ENCODE measurements at places on chromosomes 11 and 22. TPM values are rescaled to one million over a fixed set of nuclear protein-coding genes. Genes with fewer than 3 reads are reported as not detected.

- H3K4me3 ChIP-seq: no peak overlapping the region
- H3K27ac ChIP-seq: no peak overlapping the region
- H3K36me3 ChIP-seq: peaks cover 2% of the 10 kb centered on the region
Measured at GRCh38 chr11:10044618-10045017, 249.4 kb downstream of the SBF2 start.

The RELT gene
- 22.0 TPM for total RNA-seq

DNA sequence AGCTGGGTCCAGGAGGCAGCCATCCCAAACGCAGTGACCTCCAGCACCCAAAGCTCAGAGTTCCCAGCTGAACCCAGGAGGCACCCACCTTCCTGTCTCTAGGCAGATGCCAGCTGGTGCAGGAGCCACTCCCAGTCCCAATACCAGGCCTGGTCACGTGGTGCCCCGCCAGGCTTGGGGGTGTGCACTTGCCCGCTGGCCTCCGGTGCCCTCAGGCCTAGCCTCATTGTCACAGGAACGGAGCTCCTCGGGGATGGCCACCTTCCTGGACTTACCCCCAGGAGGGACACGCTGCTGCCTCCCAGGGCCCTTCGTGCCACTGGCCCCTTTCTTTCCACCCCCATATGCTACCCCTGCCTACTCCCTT lies 4.6 kb downstream of the BID start:
- H3K27me3 ChIP-seq: peaks cover 20% of the 10 kb centered on the region
- H3K36me3 ChIP-seq: peaks cover 10% of the 10 kb centered on the region
- DNase-seq: no peak
- H3K4me1 ChIP-seq: peaks cover 44% of the 10 kb centered on the region
- no peak overlapping the region for H3K4me3 ChIP-seq

- no peak for DNase-seq
- H3K4me1 ChIP-seq: peaks cover 20% of the 10 kb centered on the region
- H3K27me3 ChIP-seq: no peaks in the 10 kb centered on the region
- no peak overlapping the region for H3K27ac ChIP-seq
Measured at GRCh38 chr11:2481253-2481652, 36.4 kb downstream of the KCNQ1 start.

The HORMAD2 gene
- total RNA-seq: not detected

DNA sequence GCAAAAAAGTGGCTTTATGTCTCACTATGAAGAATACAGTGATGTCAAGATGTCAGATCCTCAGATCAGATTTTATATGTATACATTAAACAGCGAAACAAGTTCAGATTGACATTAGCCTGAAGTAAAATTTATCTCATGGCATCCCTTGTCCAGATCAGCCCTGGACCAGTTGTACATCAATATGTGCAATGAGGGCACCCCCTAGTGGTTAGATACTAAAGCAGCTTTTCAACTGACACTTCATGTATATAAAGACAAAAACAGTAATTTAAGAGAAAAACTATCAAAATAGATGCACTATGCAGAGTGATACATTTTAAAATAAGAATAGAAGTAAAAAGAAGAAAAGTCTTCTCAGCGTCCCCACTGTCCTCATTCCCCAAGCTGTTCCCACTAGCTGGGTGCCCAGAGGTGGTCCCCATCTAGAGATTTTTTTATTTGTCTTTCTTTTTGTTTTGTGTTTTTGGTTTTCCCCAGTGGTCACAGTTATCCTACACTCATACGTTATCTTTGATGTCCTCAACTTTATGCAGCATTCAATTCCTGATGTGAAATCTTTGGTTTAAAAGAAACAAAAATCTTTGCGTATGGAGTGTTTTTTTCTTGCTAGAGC lies 2193.4 kb upstream of the RAG2 start:
- H3K27me3 ChIP-seq: no peaks in the 10 kb centered on the region
- peak; percentile 30 for DNase-seq
- H3K4me1 ChIP-seq: no peaks in the 10 kb centered on the region
- H3K27ac ChIP-seq: no peak overlapping the region
- no peak overlapping the region for H3K4me3 ChIP-seq
- no peaks in the 10 kb centered on the region for H3K36me3 ChIP-seq

GRCh38 chr11:72972496-72973128 lies 158.4 kb downstream of the ATG16L2 start:
- H3K4me1 ChIP-seq: peaks cover 35% of the 10 kb centered on the region
- no peak overlapping the region for H3K27ac ChIP-seq
- H3K4me3 ChIP-seq: no peak overlapping the region
- no peaks in the 10 kb centered on the region for H3K27me3 ChIP-seq
- H3K36me3 ChIP-seq: peaks cover 51% of the 10 kb centered on the region

GRCh38 chr11:115959081-115959486 lies 454.9 kb upstream of the CADM1 start:
- no peak overlapping the region for H3K4me3 ChIP-seq
- no peaks in the 10 kb centered on the region for H3K36me3 ChIP-seq
- H3K27me3 ChIP-seq: no peaks in the 10 kb centered on the region
- H3K4me1 ChIP-seq: no peaks in the 10 kb centered on the region

DNA sequence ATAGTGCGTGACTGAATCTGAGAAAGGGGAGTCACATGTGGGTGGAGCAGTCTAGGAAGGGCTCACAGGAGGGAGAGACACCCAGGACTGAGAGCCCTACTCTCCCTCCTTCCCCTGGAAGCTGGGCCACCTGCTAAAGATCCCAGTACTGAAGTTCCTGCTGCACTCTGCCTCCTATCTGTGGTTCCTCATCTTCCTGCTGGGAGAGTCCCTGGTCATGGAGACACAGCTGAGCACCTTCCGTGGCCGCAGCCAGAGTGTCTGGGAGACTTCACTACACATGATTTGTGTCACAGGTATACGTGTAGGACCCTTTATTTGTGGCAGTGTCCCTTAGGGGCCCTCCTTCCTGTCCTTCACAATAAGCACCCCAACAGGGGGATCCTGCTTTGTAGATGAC lies 19.3 kb downstream of the ART5 start:
- no peak overlapping the region for H3K27ac ChIP-seq
- no peaks in the 10 kb centered on the region for H3K36me3 ChIP-seq
- no peaks in the 10 kb centered on the region for H3K4me1 ChIP-seq
- no peaks in the 10 kb centered on the region for H3K27me3 ChIP-seq

GRCh38 chr11:58771458-58771855 lies 39.7 kb upstream of the GLYAT start:
- H3K27me3 ChIP-seq: peaks cover 2% of the 10 kb centered on the region
- no peak overlapping the region for H3K27ac ChIP-seq
- H3K4me3 ChIP-seq: no peak overlapping the region
- H3K4me1 ChIP-seq: peaks cover 4% of the 10 kb centered on the region
- no peak for DNase-seq

DNA sequence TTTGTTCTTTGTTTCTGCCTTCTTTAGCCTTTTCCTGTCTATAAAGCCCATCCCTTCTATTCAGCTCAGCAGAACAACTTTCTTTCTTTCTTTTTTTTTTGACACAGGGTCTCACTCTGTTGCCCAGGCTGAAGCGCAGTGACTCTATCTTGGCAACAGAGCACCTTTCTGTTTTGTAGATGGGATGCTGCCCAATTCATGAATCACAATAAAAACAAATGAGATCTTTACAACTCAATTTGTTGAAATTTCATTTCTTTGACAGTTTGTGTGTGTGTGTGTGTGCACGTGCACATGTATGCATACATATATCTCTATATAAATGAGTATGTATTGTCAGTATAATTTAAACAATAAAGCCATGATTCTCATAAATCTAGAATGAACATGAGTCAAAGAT lies 25.5 kb downstream of the TSPAN18 start:
- H3K4me1 ChIP-seq: peaks cover 6% of the 10 kb centered on the region
- H3K36me3 ChIP-seq: no peaks in the 10 kb centered on the region

GRCh38 chr11:71301858-71302533 lies 49.6 kb upstream of the SHANK2 start:
- H3K4me3 ChIP-seq: no peak overlapping the region
- H3K27ac ChIP-seq: no peak overlapping the region
- H3K4me1 ChIP-seq: no peaks in the 10 kb centered on the region
- H3K27me3 ChIP-seq: no peaks in the 10 kb centered on the region

DNA sequence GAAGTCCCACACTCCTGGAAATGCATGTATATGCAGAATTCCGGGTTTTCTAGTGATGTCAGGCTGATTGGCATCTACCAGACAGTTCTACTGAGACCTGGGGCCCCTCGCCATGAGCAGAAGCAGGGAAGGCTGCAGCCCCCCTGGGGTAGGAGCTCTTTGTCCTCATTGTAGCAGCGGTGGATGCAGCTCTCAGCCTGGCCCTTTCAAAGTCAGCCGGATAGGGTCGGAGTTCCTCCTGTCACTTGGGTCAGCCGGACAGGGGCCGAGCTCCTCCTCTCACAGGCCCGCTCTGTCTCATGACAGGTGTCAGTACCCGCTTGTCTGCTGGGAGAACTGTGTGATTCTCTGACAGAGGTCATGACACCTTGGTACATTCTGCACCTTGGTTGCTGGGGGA lies 30.0 kb downstream of the MRGPRD start:
- H3K27me3 ChIP-seq: no peaks in the 10 kb centered on the region
- no peak for DNase-seq
- no peak overlapping the region for H3K27ac ChIP-seq
- no peak overlapping the region for H3K4me3 ChIP-seq
